ENCODE measurements at places on chromosomes 13 and 19. TPM values are rescaled to one million over a fixed set of nuclear protein-coding genes. Genes with fewer than 3 reads are reported as not detected.

The PLPPR3 gene
- total RNA-seq, result 29.2 TPM

DNA sequence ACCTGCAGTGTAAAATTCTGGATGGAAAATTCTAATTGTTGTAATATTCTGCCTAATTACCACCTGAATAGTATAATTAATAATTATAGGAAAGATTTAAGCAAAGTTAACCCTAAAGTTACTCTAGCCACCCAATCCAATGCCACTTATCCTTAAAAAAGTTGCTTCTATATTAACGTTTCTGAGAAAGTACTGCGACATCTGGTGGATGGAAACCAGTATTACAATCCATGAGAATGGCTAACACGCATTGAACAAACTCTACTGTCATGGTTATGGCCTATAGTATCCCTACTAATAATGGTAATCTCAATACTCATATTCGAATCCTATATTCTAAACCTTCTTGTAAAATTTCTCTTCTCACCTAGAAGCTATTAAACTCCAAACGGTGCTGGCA lies 1551.8 kb downstream of the SLITRK1 start:
- no peak for DNase-seq

- DNase-seq, result no peak
Observed at GRCh38 chr19:29475469-29475868, 50.3 kb upstream of the VSTM2B start.

DNA sequence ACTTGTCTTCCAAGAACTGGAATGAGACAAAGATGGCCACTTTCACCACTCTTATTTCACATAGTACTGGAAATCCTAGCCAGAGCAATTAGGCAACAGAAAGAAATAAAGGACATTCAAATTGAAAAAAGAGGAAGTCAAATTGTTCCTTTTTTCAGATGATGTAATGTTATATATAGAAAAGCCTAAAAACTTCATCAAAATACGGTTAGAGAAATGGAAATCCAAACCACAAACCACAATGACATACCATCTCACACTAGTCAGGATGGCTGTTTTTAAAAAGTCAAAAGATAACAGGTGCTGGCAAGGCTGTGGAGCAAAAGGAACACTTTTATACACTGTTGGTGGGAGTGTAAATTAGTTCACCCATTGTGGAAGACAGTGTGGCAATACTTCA lies 113.3 kb upstream of the SPRY2 start:
- no peak for DNase-seq

The METTL21C gene
- total RNA-seq, result not detected

The PSG6 gene
- total RNA-seq, result not detected

DNA sequence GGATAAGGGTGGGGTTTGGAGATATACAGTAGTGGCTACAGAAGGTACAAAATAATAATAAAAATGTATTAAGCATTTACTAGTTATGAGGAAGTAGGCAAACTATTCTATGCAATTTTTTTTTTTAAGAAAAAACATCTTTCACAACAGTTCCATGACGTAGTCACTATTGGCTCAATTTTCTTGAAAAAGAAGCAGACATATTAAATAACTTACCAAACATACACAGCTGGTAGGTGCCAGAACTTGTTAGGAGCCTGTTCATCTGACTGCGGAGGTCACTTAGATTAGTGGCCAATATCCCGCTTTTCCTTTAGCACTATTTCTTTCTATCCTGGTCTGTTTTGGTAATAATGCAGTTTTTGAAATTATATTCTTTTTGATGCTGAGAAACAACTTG lies 593.5 kb downstream of the KCTD12 start:
- DNase-seq, result no peak

- DNase-seq, result no peak
Observed at GRCh38 chr13:36131931-36132297, 732 bp upstream of the DCLK1 start.

The CXCL17 gene
- total RNA-seq, result 1.0 TPM

DNA sequence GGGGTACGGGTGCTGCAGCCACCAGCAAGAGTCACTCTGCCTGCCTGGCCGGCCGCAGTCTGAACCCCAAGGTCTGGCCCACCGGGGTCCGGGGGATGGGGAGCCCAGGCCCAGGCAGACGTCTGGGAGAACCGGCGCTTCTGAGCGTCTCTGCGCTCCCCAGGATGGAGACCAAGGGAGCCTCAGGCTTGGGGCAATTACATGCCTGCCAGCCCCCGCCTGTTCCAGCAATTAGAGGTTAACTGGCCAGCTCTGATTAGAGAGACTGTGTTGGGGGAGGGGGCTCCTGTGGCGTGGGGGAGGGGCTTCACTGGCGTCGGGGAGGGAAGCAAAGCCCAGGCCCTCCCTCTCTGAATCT lies 11.9 kb downstream of the MEIS3 start:
- DNase-seq, result no peak

GRCh38 chr19:55070466-55071128 lies 5.1 kb upstream of the EPS8L1 start:
- no peak for DNase-seq

The IL12RB1 gene
- total RNA-seq, result not detected

GRCh38 chr13:99894840-99895443 lies 76.6 kb downstream of the ZIC5 start:
- DNase-seq, result peak; percentile 50

The RASAL3 gene
- not detected for total RNA-seq

- DNase-seq, result no peak
Observed at GRCh38 chr13:59631271-59631670, 532.5 kb downstream of the DIAPH3 start.

The ZNF528 gene
- 21.8 TPM for total RNA-seq

DNA sequence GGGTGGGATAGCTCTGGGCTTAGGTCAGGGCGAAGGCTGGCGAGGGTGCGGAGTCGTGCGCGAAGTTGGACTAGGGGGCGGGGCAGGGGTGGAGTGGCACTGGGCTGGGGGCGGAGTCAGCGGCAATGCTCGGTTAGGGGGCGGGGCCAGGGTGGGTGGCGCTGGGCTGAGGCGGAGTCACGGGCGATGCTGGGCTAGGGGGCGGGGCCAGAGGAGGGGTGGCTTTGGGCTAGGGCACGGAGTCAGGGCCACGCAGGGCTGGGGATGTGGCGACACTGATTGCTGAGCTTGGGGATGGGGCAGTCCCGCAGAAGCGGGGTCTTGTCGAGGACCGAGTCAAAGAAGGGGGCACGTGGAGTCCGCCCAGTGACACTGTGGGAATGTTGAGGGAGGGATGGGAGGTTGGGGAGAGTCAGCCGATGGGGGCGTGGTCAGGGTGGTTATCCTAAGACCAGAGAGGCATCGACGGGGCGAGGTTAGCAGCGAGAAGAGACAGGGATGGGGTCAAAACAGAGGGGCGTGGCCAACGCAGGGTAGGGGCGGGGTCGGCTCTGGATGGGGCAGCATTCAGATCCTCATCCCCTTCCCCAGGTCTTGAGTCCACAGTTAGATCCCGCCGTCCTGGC lies 8.7 kb downstream of the HOMER3 start:
- DNase-seq, result peak; percentile 80

The ZNF723 gene
- total RNA-seq, result not detected
